ENCODE measurements at places on chromosomes 13 and 19. TPM values are rescaled to one million over a fixed set of nuclear protein-coding genes. Genes with fewer than 3 reads are reported as not detected.

CFAP97D2 gene
- not detected for total RNA-seq

TSSK6 gene
- 0.89 TPM for total RNA-seq

SULT2A1 gene
- total RNA-seq, result not detected

CCDC124 gene
- total RNA-seq, result 93.7 TPM

ICAM4 gene
- total RNA-seq, result not detected

OVOL3 gene
- not detected for total RNA-seq

TLE6 gene
- total RNA-seq, result 2.7 TPM

TUBA3C gene
- not detected for total RNA-seq

QPCTL gene
- 31.4 TPM for total RNA-seq

NCCRP1 gene
- not detected for total RNA-seq

SLC25A23 gene
- 16.7 TPM for total RNA-seq

CASP14 gene
- not detected for total RNA-seq
